ENCODE measurements at places on chromosomes 1 and 21. TPM values are rescaled to one million over a fixed set of nuclear protein-coding genes. Genes with fewer than 3 reads are reported as not detected.
A peak's percentile ranks its signal among the peaks of the same experiment; 100 is the strongest.

DNA sequence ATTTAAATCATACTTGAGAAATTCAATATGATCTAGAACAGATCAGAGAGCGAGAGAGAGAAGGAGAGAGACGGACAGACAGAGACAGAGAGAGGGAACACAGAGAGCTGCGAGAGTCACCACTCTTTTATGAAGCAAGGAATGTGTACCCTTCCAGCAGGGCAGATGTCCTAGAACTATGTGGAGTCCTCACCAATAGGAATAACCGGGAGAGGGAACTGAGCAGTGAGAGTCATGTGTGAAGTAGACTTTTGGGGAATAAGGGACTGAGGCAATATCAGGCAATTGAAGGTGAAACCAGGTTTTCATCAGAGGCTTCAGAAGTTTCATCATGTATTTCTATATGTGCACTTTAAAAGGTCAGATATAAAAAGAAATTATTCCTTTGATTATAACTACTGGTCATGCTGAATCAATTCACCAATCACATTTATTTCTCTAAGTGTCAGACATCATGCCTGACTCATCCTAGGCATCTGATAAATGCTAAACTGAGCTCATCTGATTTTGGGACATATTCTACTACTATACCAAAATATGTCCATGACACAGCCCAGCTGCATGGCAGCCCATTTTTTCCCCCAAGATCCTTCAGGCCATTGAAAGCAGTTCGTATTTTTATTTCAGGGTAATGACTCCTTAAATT, 22.4 kb downstream of the VTCN1 start:
- no peak for DNase-seq

The CNTN2 gene
- total RNA-seq = not detected

The VANGL2 gene
- total RNA-seq = 3.4 TPM

The CRNN gene
- total RNA-seq = not detected

DNA sequence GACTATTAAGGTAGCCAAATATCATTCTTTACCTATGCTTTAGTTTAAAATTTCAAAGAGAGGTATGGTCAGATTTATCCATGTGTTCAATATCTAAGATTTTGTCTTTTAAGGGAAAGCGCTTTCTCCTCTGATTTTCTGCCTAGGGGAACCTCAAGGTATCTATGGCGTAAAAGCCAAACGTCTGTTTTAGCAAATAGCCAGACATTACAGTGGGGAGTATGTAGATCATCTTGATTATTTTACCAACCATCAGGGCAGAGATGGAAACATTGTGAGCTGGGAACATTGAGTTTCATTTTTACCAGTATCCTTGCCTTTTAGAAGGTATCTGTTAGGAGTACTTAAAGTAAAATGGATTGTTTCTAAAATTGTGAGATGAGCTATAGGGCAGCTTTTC, 71.0 kb downstream of the LEPR start:
- DNase-seq = no peak

DNA sequence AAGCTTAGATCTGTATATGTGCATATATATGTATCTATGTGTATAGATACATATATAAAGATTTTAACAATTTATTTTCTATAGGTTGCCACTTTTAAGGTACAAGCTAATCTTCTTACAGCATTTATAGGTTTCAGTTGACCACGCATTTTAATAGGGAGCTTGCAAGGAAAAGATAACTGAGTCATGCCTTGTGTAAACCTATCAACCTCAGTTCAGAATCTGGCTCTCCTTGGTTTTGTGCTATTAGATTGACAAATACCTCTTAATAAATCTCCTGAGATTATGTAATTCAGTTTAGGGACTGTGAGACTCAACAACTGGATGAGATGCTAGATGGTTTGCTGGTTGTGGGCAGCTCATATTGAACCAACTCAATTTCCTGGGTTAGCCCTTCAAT, 114.7 kb upstream of the SERBP1 start:
- no peak for DNase-seq

The VASH2 gene
- total RNA-seq = 0.13 TPM

DNA sequence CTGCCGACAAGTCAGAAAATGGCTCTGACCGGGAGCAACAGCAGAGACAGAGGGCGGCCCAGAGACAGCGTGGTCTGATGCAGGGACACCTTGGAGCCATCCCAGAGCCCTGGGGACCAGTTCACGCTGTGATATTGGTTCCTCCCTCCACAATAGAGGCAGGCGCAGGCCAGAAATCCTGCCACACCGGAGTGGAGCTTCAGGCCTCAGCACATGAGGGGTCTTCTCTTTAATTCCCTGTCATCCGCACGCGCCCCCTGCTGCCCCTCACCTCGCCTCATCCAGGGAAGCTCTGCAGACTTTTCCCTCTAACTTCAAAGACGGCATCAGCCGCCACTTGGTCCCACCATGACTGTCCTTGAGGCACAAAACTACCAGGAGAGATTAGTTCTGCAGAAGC, 75.5 kb upstream of the ANGPTL1 start:
- no peak for DNase-seq

DNA sequence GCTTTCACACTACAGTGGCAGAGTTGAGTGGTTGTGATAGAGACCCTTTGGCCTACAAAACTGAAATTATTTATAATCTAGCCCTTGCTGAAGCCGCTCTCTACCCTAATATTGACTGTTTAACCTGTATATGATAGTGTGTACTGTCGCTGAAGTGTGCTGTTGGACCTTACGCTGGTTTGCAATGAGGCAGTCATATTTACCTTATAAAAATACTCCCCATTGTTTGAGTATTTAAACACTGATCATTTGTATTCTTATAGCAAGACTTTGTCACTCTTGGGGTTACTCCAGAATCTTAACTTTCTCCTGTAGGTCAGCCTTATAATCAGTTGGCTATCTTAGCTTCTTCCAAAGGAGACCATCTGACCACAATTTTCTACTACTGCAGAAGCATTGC, 56.3 kb downstream of the SMG7 start:
- DNase-seq = no peak

DNA sequence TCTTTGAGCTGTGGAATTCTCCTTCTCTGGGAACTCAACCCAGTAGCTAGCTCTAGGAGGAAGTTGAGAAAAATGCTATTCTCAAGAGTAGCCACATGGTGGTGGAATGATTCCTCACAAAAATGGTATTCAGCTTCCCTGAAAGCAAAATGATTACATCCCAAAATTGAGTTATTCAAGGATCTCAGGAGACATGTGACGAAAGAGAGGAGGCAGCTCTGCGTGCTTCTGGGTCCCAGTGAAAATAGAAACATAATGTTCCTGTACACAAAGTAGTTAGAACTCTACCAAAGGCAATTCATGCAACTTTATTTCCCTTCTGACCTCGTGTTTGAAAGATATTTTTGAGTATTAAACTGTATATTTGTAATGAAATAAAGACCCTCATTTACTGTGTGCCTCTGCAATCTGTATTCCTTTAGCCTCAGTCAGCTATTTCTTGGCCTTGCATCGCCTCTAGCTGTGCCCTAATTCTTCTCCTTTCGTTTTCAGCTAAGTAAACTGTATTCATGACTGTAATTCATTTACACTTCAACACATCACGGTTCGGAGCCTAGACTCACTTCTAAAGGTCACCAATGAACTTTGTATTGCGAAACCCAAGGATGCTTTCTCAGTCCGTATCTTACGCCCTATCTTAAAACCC, 167.3 kb downstream of the FASLG start:
- DNase-seq = no peak

The DTL gene
- 74.4 TPM for total RNA-seq

GRCh38 chr1:247334378-247335133, 2.9 kb upstream of the ZNF496 start:
- no peak for DNase-seq

The TTLL10 gene
- not detected for total RNA-seq

GRCh38 chr1:175783126-175783722, 39.8 kb upstream of the TNR start:
- DNase-seq = no peak

- DNase-seq = peak; percentile 47
Observed at GRCh38 chr1:9410737-9411297, 118.1 kb downstream of the SPSB1 start.

- peak; percentile 56 for DNase-seq
Observed at GRCh38 chr1:112358798-112359408, 37.1 kb upstream of the CTTNBP2NL start.

- peak; percentile 91 for DNase-seq
Observed at GRCh38 chr1:1758692-1759455, 19.4 kb downstream of the NADK start.

GRCh38 chr1:234759888-234760287, 149.9 kb upstream of the IRF2BP2 start:
- DNase-seq = no peak

DNA sequence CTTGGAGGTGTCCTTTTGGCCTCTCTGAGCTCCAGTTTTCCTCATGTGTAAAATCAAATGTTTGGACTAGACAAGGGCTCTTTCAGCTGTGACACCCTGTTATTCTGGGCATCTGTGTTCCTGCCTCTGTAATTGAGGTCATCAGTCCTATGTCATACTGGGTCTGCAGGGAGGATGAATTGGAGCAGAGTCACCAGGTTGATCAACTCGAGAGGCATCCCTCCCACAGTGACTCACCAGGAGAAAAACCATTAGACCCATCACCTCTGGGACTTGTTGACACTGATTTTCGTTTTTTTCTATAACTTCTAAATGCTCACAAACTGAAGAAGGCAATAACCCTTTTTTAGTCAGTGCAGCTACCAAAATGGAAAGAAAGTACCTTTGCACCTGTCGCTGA, 82.2 kb downstream of the ST6GALNAC5 start:
- no peak for DNase-seq

DNA sequence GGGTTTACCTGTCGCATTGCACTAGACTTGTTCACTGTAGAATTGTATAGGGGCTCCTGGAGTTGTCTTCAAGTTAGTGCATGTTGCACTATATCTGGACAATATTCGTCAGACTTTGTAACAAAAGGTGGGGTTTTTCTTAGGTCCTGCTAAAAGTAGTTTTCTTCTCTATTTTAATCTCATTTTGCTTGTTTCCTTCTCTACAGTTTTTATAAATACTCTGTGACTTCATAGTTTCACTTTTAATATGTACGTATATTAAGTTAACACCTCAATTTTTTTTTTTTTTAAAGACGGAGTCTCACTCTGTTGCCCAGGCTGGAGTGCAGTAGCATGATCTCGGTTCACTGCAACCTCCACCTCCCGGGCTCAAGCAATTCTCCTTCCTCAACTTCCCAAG, 26.5 kb upstream of the MRPS6 start:
- no peak for DNase-seq

DNA sequence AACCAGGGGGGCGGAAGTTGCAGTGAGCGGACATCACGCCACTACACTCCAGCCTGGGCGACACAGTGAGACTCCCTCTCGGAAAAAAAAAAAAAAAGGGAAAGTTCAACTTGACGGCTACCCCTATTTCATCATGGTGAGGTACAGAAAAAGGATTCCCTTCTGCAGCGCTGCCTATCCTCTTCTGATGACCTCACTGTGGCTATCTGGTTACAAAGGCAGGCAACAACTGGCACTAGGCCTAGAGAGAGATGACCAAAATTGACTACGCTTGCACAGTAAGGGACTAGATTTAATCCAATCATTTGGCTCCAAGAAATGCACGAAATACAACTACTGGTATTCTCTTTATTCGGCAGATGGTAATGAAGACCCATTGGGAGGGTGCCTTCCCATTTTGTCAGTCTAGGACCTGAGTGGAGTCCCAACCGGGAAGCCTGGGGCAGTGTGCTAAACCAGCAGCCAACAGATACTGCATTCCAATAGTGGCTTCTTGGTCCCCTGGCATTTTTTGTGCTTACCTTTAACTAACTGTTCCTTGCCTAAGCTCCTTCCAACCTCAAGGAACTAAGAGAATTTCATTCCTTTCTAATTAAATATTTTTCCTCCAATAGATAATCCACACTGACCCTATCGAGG, 36.6 kb downstream of the ITPKB start:
- DNase-seq = no peak

The RGS18 gene
- total RNA-seq = not detected

DNA sequence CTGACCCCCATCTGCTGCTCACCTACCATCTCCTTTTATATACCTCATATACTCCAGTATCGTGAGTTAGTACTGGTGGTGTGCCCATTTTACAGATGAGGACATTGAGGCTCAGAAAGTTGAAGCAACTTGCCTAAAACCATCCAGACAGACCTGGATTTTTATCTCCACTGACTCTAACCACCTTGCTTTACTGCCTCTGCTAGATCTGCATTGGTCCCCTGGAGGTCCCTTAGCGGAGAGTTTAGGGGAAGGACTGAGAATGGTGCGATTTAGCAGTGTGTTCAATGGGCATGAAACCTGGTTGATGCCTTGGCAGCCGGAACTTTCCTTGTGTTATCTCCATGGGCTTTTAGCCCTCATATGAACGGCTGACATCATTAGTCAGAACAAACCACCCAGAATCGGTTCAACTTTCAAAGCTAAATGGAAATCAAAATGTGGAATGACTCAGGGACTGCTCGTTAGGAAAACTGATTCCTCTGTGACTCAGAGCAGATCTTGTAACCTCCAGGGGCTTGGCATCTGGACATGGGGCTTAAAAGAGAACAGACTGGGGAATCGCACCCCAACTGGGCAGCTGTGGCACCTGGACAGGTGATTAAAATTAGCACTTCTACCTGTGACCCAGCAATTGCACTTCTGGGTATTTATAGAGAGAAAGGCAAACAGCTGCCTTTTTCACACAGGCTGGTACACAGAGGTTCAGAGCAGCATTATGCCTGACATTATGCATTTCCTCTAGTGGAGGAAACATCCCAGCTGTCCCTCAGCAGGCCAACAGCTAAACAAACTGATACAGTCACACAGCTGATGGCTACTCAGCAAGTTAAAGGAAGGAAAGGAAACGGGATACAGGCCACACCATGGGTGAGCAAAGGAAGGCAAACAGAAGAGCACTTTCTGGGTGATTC, 25.3 kb downstream of the TMEM51 start:
- no peak for DNase-seq
